Smooth muscle cell of the umbilical artery (primary cell): ENCODE measurements at places on chromosomes 16 and 17. TPM values are rescaled to one million over a fixed set of nuclear protein-coding genes. Genes with fewer than 3 reads are reported as not detected.

The TTYH2 gene
- total RNA-seq, result 3.6 and 5.3 TPM in 2 replicates

The RGS9 gene
- 0.37 and 0.89 TPM in 2 replicates for total RNA-seq

The B3GNT9 gene
- total RNA-seq, result 33.4 and 51.1 TPM in 2 replicates

The RND2 gene
- 0.23 and 0.30 TPM in 2 replicates for total RNA-seq

The CIITA gene
- 0.23 TPM in 1 of 2 replicates, not detected in the other for total RNA-seq

The ADAD2 gene
- total RNA-seq, result not detected in 2 replicates

The NEURL4 gene
- 20.8 and 24.0 TPM in 2 replicates for total RNA-seq

The PRSS21 gene
- total RNA-seq, result not detected in 2 replicates

The COL1A1 gene
- 2,683 and 6,310 TPM in 2 replicates for total RNA-seq

The CBFA2T3 gene
- total RNA-seq, result not detected in 2 replicates

The GH2 gene
- not detected in 2 replicates for total RNA-seq

The RGS11 gene
- total RNA-seq, result 1.8 and 2.4 TPM in 2 replicates

The SLFN11 gene
- total RNA-seq, result 30.3 and 63.5 TPM in 2 replicates

The DYNLRB2 gene
- not detected in 2 replicates for total RNA-seq

The MRPS7 gene
- total RNA-seq, result 28.9 and 32.4 TPM in 2 replicates
